ENCODE measurements at places on chromosomes 16 and 17.

DNA sequence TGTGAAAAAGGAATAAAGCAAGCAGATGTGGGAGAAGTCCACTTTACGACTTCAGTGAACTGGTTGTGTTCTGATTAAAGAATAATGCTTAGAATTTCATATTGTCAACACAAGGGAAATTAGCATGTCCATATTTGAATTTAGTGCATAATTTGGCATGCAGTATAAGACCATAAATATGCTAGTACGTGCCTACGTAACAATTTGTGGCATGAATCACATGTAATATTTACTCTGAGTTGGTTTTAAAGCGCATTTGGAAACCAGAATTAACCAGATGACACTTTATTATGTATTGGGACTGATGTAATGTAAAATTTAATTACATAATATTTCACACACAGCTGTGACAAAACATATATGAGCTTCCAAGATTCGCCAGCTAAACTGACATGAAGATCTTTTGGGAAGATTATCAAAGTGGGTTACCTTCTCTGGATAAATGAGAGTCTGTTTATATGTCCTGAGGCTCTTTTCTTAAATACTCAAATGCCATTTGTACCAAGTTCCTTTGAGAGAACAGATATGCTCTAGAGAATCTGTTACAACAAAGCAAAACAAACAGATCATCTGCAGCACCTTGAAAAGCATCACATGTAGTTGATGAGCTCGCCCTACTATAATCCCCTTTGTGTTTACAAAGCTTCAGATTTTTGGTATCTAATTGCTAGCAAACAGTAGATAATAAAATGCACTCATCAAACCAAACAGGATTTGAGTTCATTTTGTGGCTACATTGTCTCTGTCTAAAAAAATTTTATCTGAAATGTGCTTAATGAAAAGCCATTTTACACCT, 1468.6 kb downstream of the CDH11 start:
- H3K36me3 ChIP-seq = no peaks in the 10 kb centered on the region
- no peaks in the 10 kb centered on the region for H3K27me3 ChIP-seq
- H3K4me1 ChIP-seq = no peaks in the 10 kb centered on the region
- H3K27ac ChIP-seq = no peak overlapping the region
- no peak overlapping the region for H3K4me3 ChIP-seq

DNA sequence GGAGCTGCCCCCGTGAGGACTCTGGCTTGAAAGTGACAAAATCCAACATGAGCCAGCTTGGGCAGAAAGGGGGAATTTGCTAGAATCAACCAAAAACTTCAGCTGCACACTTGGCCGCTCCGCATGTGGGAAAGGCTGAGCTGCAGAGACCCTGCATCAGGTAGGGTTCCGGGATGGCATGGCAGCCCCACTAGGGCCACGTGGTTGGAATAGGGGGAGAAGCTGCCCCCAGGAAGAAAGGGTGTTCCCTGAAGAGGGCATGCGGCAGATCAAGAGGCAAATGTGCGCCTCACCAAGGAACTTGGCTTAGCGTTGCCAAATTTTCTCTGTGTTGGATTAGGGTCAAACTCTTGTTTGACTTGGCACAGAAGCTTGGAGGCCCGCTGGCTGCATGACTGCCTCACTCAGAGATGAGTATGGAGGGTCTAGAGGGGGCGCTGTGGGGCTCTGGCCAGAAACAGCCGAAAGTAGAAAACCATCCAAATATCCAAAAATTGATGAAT, 29.2 kb upstream of the WFIKKN2 start:
- H3K36me3 ChIP-seq = no peaks in the 10 kb centered on the region
- no peaks in the 10 kb centered on the region for H3K27me3 ChIP-seq
- DNase-seq = no peak
- no peak overlapping the region for H3K27ac ChIP-seq
- no peak overlapping the region for H3K4me3 ChIP-seq
- H3K4me1 ChIP-seq = no peaks in the 10 kb centered on the region

DNA sequence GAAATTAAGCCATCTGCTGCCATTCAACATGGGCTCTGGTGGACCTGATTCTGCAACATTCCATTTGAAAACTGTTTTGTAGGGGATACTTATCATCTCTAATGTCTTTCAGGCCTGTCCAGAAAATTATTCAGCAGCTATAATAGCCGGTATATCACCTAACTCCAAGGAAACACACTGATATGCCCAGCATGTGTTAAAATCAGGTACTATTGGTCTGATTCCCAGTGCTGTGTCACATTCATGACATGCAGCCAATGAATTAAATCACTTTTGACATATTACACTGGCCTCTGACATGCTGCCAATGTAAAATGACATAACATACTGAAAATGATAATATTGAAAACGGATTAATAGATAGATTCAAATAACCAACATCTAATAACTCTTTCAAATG, 60.5 kb upstream of the IRX5 start:
- H3K36me3 ChIP-seq = no peaks in the 10 kb centered on the region
- H3K27me3 ChIP-seq = no peaks in the 10 kb centered on the region
- no peak for DNase-seq
- H3K4me3 ChIP-seq = no peak overlapping the region
- no peaks in the 10 kb centered on the region for H3K4me1 ChIP-seq
- H3K27ac ChIP-seq = no peak overlapping the region

- H3K27me3 ChIP-seq = no peaks in the 10 kb centered on the region
- H3K36me3 ChIP-seq = peaks cover 2% of the 10 kb centered on the region
- no peak overlapping the region for H3K27ac ChIP-seq
These were observed 6.5 kb downstream of the TMEM170A start for GRCh38 chr16:75458029-75458428.

DNA sequence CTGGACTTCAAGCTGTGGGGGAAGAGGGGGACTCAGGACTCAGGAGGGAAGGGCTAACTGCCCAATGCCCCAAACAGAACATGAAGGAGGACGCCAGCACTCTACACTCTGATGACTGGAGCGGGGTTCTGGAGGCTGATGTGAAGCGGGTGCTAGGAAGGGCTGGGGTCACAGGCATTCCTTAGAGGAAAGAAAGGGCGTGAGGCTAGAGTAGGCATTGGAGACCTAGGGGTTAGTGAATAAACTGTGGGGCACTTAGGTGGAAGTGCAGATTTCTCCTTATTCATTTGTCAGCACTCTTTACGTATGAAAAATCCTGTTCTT, 760 bp upstream of the LMF1 start:
- no peaks in the 10 kb centered on the region for H3K36me3 ChIP-seq
- no peak for DNase-seq
- H3K27me3 ChIP-seq = no peaks in the 10 kb centered on the region
- H3K4me1 ChIP-seq = peaks cover 17% of the 10 kb centered on the region

GRCh38 chr17:1565877-1566276, 3.3 kb upstream of the PITPNA start:
- no peak overlapping the region for H3K27ac ChIP-seq
- no peak for DNase-seq
- H3K4me3 ChIP-seq = no peak overlapping the region
- H3K4me1 ChIP-seq = peaks cover 31% of the 10 kb centered on the region

DNA sequence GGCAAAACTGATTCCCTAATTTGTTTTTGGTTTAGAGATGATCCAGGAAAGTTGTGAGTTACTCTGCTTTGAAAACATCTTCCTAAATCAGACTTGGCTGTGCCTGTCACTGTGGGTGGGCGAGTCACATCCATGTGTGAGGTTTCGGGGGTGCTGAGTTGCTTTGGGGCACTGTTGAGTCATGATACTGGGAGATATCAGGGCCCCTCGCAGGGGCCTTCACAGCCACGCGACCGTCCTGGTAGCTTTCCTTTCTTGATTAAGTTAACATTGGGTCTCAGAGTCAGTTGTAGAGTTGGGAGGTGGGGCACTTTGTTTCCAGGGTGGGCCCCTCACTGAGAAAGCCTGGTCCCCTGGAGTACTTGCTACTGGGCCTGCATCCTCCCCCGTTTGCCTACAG, 58.3 kb upstream of the LGALS9 start:
- no peak overlapping the region for H3K4me3 ChIP-seq
- no peak overlapping the region for H3K27ac ChIP-seq
- H3K27me3 ChIP-seq = no peaks in the 10 kb centered on the region
- H3K36me3 ChIP-seq = no peaks in the 10 kb centered on the region
- H3K4me1 ChIP-seq = peaks cover 45% of the 10 kb centered on the region
